PC-3 (cell line): ENCODE measurements at places on chromosomes 11 and 22. TPM values are rescaled to one million over a fixed set of nuclear protein-coding genes. Genes with fewer than 3 reads are reported as not detected.

Gene OR52E8
- total RNA-seq, result not detected in 2 replicates

Gene PRODH
- total RNA-seq, result 0.84 and 2.0 TPM in 2 replicates

Gene MS4A14
- total RNA-seq, result 0.07 and 0.29 TPM in 2 replicates

GRCh38 chr11:37612146-37612545 is 1014.1 kb upstream of the RAG2 start:
- no peaks in the 10 kb centered on the region for H3K36me3 ChIP-seq
- no peak overlapping the region for H3K27ac ChIP-seq
- H3K27me3 ChIP-seq, result no peaks in the 10 kb centered on the region
- no peak for DNase-seq
- H3K4me3 ChIP-seq, result no peak overlapping the region
- H3K4me1 ChIP-seq, result no peaks in the 10 kb centered on the region

- no peak overlapping the region for H3K4me3 ChIP-seq
- H3K27me3 ChIP-seq, result no peaks in the 10 kb centered on the region
- H3K36me3 ChIP-seq, result peaks cover 20% of the 10 kb centered on the region
- H3K4me1 ChIP-seq, result no peaks in the 10 kb centered on the region
- DNase-seq, result no peak
- no peak overlapping the region for H3K27ac ChIP-seq
Measured at GRCh38 chr11:94175535-94175934, 46.9 kb downstream of the PANX1 start.

- no peak for DNase-seq
- no peaks in the 10 kb centered on the region for H3K27me3 ChIP-seq
- no peaks in the 10 kb centered on the region for H3K36me3 ChIP-seq
- H3K27ac ChIP-seq, result no peak overlapping the region
- no peak overlapping the region for H3K4me3 ChIP-seq
- peaks cover 10% of the 10 kb centered on the region for H3K4me1 ChIP-seq
Measured at GRCh38 chr22:50258361-50259292, 2.9 kb downstream of the MAPK12 start.

DNA sequence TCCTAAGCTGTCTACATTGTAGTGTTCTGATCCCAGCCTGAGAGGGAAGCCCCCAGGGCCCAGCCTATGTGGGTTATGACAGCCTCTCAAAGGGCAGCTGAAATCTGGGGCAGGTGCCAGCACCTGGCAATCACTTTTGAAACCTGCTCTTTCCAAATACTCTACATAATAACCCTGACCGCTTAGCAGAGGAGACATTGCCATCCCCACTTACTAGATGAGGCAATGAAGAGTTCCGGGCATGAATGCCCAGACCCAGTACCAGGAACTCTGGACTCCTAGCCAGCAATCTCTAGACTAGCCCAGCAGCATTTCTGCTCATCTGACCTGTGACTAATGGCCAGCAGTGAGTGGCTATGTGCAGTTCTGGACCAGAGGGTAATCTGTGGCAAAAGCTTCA is 412.4 kb upstream of the CADM1 start:
- no peak for DNase-seq
- no peaks in the 10 kb centered on the region for H3K27me3 ChIP-seq
- H3K36me3 ChIP-seq, result no peaks in the 10 kb centered on the region
- no peaks in the 10 kb centered on the region for H3K4me1 ChIP-seq
- H3K4me3 ChIP-seq, result no peak overlapping the region

GRCh38 chr11:75240311-75241035 is at the start of gene TPBGL:
TPBGL (plus strand) TSS chr11:75240774; CDS start chr11:75241050, 276 bp downstream.
- no peak within 1 kb of the TSS; the same call in 1 of the 2 replicates for H3K4me3 ChIP-seq
- H3K4me1 ChIP-seq, result peaks cover 4% of the 10 kb centered on the region; the same call in 1 of the 2 replicates
- H3K27ac ChIP-seq, result no peak within 1 kb of the TSS
- no peaks in the 10 kb centered on the region for H3K36me3 ChIP-seq
- DNase-seq, result no peak

DNA sequence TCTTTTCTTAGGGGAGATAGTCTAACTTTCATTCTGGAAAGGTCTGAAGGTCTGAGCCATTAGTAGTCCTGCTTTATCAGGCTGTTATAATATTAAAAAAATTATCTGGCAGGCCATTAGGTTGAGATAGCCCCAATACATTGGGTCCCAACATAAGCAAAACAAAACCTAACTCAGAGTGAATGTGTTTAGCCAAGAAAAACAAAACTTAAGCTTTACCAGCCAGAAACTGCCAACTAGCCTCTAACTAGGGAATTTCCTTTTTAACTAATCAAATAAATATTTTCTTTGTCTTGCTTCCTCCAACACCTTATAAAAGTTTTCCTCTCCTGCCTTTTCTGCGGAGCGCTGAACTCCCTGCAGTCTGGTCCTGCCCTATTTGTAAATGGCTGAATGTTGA is 1137.7 kb upstream of the CNTN5 start:
- DNase-seq, result no peak
- H3K4me3 ChIP-seq, result no peak overlapping the region
- no peaks in the 10 kb centered on the region for H3K4me1 ChIP-seq
- no peak overlapping the region for H3K27ac ChIP-seq

DNA sequence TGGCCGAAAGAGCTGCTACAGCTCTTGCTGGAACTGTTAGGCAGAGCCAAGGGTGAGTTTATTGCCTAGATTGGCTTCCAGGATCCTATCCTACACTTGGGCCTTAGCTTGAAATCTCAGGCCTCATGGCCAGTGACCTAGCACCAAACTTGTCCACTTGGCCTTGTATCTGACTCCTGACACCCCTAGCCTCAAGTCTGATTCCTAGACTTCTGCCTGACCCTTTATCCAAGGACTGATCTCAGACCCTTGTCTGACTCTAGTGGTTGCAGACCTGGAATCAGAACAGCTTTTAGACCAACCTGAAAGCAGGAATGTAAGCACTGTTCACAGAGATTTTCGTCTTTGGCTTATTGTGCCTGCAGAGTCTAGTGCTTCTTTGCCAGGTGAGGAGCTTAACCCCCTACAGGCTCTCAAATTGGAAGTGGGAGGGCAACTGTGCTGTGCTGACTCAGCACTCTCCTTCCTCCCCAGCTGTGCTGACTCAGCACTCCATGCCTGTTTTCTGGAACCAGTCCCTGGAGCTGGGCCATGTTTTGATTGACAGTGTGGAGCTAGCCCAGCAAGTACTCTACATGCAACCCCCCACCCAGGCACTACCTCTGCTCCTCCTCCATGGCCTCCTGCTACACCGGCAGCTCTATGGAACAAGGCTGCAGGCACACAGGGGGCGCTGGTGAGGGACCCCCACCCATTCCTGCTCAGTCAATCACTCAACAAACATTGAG is 35.1 kb downstream of the RRP8 start:
- no peak overlapping the region for H3K27ac ChIP-seq
- DNase-seq, result peak; percentile 77
- H3K36me3 ChIP-seq, result no peaks in the 10 kb centered on the region
- H3K4me3 ChIP-seq, result no peak overlapping the region

DNA sequence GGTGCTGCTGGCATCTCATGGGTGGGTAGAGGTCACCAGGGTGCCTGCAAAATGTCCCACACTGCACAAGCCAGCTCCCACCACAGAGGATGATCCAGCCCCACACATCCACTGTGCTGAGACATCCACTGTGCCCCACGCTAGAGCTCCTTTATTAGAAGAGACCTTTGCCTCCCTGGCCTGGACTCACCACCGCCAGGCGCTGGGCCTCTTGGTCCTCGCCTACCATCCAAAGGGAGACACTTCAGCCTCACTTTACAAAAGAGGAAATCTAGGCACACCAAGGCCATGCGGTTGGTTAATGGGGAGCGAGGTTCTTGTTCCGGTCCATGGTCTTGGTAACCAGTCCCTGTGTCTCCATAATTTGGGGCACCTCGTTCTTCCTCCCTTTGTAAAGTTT is 3.4 kb upstream of the ANO1 start:
- no peaks in the 10 kb centered on the region for H3K36me3 ChIP-seq
- no peak overlapping the region for H3K4me3 ChIP-seq
- no peak for DNase-seq
- H3K4me1 ChIP-seq, result peaks cover 28% of the 10 kb centered on the region
